ENCODE measurements at places on chromosomes 3 and 15.
A peak's percentile ranks its signal among the peaks of the same experiment; 100 is the strongest.

DNA sequence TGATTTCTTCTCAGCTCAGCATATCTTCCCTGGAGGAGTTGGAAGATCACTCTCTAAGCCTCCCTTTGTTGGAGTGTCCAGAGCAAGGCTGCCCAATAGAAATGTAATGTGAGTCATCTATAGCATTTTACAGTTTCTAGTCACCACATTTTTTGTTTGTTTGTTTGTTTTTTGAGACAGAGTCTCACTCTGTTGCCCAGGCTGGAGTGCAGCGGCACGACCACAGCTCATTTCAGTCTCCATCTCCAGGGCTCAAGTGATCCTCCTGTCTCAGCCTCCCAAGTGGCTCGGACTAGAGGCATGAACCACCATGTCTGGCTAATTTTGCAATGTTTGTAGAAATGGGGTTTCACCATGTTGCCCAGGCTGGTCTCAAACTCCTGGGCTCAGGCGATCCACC lies 21.3 kb downstream of the KLHL6 start:
- DNase-seq: no peak

- no peak for DNase-seq
These were observed 108.2 kb upstream of the PROK2 start for GRCh38 chr3:71893122-71893521.

- DNase-seq: no peak
These were observed 2.5 kb downstream of the SCAMP2 start for GRCh38 chr15:74870436-74871215.

DNA sequence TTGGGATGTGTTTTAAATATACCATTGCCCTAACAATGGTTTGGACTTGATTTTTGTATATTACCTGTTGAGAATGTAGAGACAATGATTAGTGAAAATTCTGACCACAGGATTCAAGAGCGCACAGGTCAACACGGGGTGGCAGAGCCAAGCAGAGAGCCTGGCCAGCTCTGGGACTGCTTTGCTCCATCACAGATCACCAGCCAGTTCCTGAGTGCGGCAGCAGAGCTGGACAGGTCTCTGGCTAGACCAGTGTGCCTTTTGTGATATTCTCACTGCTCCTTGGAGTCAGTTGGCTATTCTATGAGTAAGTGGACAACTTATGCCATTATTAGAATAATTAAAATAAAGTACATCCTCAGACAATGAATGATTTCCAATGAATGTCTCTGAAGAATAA lies 351.2 kb upstream of the ATP10A start:
- no peak for DNase-seq

GRCh38 chr3:53850895-53851294 lies 4.5 kb downstream of the IL17RB start:
- no peak for DNase-seq

GRCh38 chr3:193868590-193868989 lies 267.4 kb upstream of the HES1 start:
- DNase-seq: no peak

DNA sequence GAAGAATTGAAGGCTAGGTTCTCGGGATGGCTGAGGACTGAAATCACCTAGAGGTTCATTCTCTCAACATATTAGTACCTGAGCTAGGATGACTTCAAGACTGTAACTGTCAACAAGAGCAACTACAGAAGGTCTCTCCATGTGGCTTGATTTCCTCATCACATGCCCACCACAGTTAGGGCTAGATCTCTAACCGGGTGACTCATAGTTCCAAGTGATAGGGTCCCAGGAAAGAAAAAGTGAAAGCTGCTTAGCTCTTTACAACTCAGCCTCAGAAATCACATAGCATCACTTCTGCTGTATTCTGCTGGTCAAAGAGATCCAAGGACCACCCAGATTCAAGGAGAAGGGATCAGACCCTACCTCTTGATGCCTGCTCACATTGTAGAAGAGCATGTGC lies 165.4 kb upstream of the AGTR1 start:
- DNase-seq: no peak

DNA sequence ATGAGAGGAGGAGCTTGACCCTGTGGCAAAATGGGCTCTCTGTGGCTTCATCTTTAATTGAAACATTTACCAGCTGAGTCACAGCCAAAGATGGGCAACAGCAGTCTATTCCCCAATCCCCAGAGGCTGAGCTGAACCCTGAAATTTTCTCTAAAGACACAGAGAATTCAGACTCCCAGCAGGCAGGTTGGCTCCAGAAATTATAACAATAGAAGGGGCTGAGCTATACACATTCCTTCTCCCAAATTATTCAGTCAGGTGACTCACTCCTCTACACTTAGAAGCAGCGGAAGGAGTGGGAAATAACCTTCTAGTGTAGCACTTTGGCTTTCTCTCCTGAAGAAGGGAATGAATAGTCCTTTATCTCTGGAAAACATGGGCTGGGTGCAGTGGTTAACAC lies 264.3 kb upstream of the ARHGEF26 start:
- DNase-seq: no peak

- DNase-seq: peak; percentile 9
These were observed 478 bp downstream of the BNC1 start for GRCh38 chr15:83283813-83284558.

GRCh38 chr3:114566162-114566755 lies 272.4 kb downstream of the TIGIT start:
- no peak for DNase-seq

- no peak for DNase-seq
These were observed 100.5 kb upstream of the NECTIN3 start for GRCh38 chr3:110971010-110971601.

DNA sequence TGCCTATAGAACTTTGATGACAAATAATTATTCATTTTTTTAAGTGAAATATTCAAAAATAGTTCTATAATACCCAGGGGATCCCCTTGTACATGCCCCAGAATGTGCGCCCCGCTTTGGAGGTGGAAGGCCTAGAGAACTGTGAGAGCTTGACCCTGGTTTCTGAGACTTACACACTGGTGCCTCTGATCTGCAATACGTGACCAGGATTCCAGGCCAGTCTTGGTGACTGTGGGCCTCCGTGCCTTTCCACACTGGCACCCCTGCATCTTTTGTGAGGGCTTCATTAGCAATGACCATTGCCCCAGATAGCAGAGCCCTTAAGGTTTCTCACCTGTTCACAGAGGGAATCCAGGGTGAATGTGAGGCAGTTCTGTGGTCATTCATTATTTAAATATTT lies 44.0 kb downstream of the CLSTN2 start:
- no peak for DNase-seq

DNA sequence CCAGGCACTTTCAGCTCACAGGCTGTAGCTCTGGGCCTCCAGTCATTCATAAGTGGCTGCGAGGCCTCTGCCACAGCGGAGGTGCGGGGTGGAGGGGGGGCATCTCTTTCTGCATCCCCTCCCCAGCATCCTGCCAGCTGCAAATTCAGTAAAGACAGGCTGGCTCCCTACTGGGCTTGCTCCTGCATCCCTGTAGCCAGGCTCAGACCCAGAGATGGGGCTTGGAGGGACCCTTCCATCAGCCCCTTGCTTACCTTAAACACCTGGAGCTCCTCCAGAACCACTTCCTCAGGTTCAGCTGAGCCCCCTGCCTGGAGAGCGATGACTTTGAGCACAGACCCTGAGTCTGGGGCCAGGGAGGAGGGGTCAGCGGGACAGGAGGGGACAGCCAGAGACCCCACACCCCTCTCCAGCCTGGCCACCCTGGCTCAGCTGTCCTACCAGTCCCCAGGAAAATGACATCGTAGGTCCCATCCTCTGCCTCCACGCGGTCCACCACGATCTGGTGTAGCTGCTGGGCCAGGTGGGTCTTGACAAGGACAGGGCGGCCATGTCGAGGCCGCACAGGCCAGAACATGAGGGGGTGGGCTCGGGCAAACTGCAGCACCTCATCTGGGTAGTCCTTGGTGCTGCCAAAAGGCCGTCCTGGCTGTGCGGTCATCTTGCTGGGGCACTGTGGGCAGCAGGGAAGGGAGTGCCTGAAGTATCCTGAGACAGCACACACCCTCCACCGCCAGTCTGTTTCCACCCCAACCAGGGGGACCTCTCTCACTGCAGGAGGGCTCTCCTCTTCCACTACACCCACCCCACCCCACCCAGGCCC lies 5.3 kb downstream of the SEMA3G start:
- DNase-seq: no peak

DNA sequence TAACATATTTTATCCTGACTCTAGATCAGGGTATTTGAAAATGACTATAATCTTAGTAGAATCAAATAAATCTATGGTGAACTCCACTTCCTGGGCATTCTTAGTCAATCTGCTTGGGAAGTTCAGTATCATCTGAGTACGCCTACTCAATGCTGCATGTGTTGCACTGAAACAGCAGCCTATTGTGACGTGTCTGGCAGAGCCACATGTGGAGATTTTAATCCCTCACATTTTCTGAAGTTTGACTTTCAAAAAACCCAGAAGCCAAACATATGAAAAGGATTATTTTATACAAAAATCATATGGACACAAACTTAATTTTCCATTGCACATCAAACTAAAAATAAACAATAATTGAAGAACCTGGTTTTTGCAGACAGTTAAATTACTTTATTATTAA lies 798.3 kb downstream of the ROBO1 start:
- DNase-seq: no peak

- peak; percentile 44 for DNase-seq
These were observed at the start of gene CA12 for GRCh38 chr15:63381301-63382204. Gene CA12, minus strand, starts transcription at chr15:63381846. Its CDS starts 126 bp downstream, at chr15:63381720.

GRCh38 chr15:40313531-40314398 lies 6.0 kb upstream of the PLCB2 start:
- peak; percentile 64 for DNase-seq

DNA sequence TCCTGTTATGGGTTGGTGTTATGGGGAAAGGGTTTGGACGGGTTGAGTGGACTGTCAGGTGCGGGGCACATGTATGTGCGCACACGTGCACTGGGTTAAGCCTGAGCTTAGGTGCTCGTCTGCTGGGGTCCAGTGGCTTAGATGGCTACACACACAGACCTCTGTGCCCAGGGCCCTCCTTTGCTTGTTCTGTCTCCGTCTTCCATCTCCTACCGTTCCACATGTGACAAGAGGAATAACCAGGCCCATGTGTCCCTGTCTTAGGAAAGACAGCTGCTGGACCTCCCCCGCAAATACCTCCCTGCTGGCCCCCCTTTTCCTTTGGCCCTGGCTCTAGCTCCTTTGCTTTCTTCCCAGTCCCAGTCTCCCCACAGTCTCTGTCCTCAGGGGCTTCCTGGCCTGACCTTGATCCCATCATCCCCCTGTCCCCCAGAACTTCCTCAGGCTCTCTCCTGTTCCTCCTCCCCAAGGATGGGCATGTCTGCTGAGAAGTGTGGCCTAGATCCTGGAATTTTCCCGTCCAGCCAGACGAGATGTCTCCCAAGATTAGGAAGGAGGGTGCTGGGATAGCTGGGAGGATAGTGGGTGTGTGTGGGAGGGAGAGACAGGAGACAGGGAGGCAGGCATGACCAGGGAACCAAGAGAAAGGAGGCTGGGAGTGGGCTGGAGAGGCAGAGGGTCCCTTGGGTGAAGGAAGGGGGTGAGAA lies 797 bp upstream of the THPO start:
- DNase-seq: no peak

DNA sequence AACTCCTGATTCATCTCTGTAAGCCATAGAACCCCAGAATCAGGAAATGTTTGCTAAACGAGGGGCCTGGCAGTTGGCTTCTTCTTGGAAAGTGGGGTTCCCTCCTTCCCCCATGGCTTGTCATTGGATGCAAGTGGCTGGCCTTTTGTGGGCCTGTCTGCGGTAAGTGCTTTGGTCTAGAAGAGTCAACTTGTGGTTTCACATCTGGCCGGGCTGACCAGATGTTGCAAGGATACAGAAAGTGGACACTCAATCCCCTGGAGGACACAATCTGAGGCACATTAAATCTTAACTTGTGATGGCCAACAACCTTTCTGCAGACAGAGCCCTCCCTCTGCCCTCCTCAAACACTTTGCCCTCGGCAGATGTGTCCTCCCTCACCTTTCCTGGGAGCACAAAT lies 1.1 kb downstream of the FAH start:
- DNase-seq: no peak

- DNase-seq: peak; percentile 75
These were observed 3.8 kb downstream of the NRROS start for GRCh38 chr3:196643201-196643749.

GRCh38 chr15:72503147-72503546 lies 29.0 kb downstream of the ARIH1 start:
- DNase-seq: no peak

- DNase-seq: peak; percentile 20
These were observed 379.0 kb upstream of the TPRG1 start for GRCh38 chr3:188792793-188793192.

DNA sequence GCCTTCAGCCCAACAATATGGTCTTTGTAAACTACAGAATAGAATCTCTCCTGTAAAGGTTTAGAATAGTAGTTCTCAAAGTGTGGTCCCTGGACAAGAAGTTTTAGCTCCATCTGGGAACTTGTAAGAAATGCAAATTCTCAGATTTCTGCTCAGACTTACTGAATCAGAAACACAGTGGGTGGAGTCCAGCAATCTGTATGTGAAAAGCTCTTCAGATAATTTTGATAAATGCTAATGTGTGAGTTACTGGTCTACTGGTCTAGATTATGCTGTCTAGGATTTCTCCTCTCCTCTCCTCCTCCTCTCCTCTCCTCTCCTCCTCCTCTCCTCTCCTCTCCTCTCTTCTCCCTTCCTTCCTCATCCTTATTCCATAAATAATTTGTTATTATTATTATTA lies 57.5 kb downstream of the RBMS3 start:
- no peak for DNase-seq

GRCh38 chr3:63654211-63654610 lies 1.7 kb downstream of the SNTN start:
- no peak for DNase-seq

GRCh38 chr3:150145659-150146058 lies 175.0 kb upstream of the PFN2 start:
- no peak for DNase-seq

- no peak for DNase-seq
These were observed 20.1 kb downstream of the DUSP7 start for GRCh38 chr3:52036222-52036694.

DNA sequence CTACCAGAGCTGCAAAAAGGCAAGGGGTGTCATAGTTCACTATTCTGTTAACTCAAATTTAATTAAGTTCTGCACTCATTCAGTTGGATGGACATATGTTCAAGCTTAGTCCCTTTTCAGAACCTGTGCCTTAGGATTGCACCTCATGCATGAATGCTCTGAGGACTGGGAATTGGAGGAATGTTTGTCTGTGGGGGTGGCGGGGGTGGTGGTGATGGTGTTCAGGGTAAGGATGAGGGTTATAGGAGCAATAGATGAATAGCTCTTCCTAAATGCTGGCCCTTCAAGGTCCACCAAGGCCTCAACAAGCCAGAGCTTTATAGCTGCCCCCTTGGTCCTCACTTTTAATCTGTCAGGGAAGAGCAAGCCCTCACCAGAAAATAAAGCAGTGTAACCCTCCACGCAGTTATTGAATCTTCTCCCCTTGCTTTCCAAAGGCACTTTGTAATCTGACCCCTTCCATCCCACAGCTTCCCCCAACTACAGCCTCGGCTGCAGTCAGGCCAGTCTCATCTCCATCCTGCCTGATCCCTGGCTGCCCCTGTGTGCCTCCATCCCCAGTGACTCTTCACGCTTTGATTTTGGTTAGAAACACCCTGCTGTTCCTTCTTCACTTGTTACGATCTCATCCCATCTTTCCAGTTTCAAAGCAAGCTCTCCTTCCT lies 221.6 kb upstream of the LMCD1 start:
- DNase-seq: no peak

GRCh38 chr3:19488939-19489338 lies 340.6 kb downstream of the KCNH8 start:
- DNase-seq: no peak

- DNase-seq: no peak
These were observed 93.6 kb upstream of the NMNAT3 start for GRCh38 chr3:139771331-139771730.

GRCh38 chr3:52962160-52962559 lies 64.8 kb upstream of the STIMATE start:
- DNase-seq: no peak

- DNase-seq: no peak
These were observed 238.7 kb upstream of the BHLHE40 start for GRCh38 chr3:4740397-4741105.

Measured in activated CD4-positive, alpha-beta T cell treated with anti-CD3 and anti-CD28 coated beads for 36 hours (primary cell).